ENCODE measurements at places on chromosomes 6 and 20.

GRCh38 chr20:45029884-45030283, 63.6 kb downstream of the STK4 start:
- ATAC-seq = no peak

DNA sequence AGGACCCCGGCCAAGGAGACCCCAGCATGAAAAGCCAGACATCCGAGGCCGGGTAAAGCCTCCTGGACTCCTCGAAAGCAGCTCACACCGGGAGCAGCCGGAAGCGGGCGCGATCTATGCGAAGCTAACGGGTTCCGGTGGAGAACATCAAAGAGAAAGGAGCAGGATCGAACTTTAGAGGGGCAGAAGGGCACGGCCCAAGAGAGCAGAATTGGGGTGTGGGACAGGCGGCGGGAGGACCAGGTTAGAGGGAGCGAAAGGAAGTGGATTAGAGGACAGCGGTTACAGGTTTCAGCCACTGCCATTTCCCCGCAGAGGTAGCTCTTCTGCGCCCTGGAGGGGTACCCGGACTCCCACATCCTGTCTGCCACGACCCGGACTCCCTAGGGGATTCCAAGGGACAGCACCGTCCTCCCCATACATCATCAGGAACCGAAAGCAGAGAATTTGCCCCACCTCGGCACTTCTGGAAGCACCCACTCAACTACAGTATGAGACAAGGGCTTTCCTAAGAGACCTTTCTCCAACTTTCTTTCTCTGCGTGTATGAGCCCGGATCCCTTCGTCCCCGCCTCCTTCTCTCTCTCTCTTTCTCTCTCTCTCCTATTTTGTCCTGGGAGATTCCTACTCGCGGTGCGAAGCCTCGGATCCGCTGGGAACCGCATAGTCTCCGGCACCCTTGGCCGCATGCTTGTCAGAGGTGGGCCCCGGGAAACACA, 507 bp upstream of the VGLL2 start:
- peak; percentile 69 for ATAC-seq

DNA sequence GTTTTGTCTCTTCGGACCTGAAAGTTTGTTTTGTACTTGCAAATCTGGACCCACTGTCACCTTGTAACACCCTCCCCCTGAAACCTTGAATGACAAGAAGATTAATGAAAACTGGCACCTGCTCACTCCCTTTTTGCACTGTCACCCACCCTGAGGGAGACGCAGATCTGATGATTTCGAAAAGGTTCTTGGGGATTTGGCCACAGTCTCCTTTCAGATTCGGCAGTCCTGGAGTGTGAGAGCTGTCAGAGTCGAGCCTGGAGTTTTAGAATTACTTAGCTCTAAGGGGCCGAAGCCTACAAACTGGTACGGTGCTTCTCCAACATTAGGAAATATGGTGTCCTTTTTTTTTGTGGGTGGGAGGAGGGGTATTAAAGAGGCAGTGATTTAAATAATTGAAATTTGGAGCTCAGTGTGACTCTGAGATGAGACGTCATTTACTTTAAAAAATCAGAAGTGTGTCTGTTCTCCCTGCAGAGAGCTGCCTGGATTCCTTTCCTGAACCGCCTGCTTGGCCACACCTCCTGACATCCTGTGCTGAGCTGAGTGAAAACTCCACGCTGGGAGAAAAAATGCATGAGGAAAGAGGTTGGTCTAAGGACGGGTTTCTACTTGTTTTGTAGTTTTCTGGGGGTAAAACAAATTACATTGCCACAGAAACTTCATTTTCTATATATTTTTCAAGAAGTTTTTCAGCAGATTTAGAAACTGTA, 447.0 kb upstream of the CDH4 start:
- ATAC-seq = no peak

DNA sequence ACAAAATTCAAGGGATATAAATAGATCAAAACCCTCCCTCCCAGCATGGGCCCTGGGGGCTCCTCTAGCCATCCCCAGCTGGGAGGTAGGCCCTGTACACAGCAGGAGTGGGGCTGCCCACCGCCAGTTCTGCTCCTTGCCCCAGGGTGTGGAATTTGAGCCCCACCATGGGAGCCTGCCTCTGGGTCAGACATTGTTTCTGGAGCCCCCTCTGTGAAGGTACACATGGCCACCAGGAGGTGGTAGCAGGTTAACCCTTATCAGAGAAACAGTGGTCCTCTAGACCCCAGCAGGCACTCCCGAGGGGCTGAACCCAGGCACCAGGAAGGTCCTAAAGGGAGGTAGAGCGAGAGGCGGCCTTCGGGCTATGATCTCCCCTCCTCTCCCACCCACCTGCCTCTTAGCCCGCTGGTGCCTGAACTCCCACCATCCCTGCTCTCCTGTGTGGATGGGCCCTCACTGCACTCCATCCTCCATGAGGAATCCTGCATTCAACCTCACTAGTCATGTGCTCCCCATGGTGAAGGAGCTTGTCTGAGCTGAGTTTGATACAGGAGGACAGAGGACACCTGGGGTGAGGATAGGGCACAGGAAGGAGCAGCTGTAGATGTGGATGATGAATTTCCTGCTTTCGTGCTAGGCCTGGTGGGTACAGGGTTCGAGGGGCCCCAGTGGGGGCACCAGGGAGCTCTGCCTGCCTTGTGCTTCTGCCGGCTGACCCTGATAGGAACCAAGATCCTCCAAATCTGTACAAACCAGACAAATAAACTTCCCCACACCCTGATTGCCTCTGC, 114.9 kb downstream of the GRM4 start:
- ATAC-seq = no peak

- ATAC-seq = peak; percentile 9
These were observed 887 bp upstream of the NSFL1C start for GRCh38 chr20:1467355-1468116.

DNA sequence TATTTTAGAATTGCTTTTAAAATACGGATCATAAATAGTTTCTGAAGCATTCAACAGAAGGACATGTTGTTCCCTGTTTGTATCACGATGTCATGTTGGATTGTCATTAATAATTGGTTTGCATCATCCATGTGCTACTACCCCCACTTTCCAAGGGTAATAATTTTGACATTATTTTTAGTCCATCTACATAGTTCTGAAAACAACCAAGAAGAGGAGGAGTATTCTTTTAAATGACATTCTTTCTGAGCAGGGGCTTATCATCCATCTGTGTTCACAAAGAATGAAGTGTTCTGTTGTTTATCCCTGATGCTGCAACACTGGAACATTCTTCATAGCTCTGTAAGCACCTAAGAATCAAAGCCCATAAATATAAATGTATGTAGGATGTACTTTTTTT, 151.0 kb upstream of the CITED2 start:
- ATAC-seq = no peak

- no peak for ATAC-seq
These were observed 338.1 kb downstream of the PLCB1 start for GRCh38 chr20:8470156-8470555.

GRCh38 chr20:62952373-62952967, at the start of gene SLC17A9:
SLC17A9 (plus strand) TSS chr20:62952709; CDS start chr20:62952831, 122 bp downstream.
- ATAC-seq = peak; percentile 76

DNA sequence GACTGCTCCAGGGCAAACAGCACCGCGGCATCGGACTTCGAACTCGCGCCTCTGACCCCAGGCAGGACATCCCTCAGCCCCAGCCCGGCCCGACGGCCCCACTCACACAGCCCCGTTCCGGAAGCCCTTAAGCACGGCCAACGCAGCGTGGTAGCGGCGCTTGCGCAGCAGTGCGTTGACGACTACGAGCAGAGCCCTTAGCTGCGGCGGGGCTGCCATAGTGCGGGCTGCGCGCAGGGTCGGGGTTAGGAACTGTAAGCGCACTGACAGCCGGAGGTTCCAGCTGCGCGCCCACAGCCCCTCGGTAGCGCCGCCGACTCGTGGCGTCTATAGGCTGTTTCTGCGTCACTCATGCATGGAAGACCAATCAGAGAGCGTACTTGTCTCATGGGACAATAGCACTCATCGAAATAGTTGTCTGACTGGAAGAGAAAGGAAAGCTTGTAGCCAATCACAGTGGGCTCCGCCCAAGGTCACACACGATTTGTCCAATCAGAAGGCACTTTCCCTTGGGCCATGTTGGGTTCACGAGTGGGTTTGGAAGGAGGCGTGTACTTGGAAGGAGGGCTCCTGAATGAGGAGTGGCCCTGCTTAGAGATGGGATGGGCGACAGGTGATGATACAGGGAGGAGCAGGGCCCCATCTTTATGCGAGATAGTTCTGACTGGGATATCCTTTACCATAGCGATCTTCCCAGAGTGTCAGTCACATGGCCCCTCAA, at the start of gene PXMP4:
Gene PXMP4 (minus strand): TSS at position 322 of the 721 bp plus-strand sequence. CDS start 103 bp downstream, at position 219.
- ATAC-seq = peak; percentile 99

GRCh38 chr20:21564127-21564773, 50.4 kb upstream of the NKX2-2 start:
- ATAC-seq = no peak

- peak; percentile 78 for ATAC-seq
These were observed 218.2 kb downstream of the OR2B2 start for GRCh38 chr6:27693766-27694546.

DNA sequence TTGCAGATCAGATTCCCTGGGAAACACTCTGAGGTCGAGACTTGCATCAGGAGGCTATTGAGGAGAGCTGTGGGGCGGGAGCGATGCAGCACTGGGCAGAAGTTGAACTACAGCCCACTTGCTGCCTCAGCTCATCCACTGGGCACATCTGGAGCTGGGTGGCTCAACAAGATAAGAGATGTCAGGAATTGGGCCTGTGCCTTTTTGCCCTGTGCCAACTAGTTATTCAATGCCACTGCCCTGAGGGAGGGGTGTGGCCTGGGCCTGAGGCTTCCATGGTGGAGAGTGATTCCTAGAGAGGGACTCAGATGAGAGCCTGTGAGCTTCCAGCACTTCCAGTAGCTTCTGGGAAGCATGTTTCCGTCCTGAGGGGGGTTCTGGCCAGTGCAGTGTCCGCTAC, 32.7 kb downstream of the BRPF3 start:
- ATAC-seq = no peak

GRCh38 chr6:104126315-104127005, 733.3 kb downstream of the HACE1 start:
- ATAC-seq = no peak

GRCh38 chr20:59117526-59117925, 46.1 kb upstream of the ZNF831 start:
- ATAC-seq = no peak

DNA sequence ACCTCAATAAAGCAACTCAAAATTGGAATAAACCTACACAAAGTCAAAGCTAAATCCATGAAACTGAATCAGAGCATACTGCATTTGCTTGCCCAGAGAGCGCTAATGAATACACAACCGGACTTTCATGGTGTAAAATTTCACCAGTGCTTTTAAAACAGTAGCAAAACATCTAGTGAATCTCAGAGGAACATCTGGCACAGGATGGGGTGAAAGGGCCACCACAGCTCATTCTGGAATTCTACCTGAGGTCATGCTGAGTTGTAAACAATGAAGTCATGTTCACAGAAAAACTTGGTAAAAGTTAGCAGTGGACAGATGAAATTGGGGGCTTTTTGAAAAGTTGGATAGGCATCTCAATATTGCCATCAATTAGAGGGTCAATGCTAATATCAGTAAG, 125.6 kb upstream of the STXBP5 start:
- no peak for ATAC-seq

GRCh38 chr6:95244751-95245150, 332.6 kb upstream of the MANEA start:
- no peak for ATAC-seq

DNA sequence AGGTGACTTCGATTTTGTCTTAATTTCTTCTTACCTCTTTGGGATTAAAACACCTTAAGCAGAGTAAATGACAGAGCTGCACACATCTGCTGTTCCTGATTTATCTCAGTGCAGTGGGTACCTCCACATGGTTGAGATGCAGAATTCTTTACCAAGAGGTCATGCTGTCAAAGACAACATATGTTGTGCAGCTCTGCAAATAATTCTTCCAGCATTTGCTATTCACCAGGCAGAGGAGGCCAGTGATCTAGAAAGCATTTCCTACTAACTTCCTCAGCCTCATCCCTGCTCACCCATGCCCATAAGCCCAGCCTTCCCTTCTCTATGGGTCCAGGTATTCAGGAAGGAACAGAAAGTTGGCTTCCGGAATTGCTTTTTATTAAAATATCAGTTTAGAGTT, 109.3 kb downstream of the THBS2 start:
- ATAC-seq = no peak

DNA sequence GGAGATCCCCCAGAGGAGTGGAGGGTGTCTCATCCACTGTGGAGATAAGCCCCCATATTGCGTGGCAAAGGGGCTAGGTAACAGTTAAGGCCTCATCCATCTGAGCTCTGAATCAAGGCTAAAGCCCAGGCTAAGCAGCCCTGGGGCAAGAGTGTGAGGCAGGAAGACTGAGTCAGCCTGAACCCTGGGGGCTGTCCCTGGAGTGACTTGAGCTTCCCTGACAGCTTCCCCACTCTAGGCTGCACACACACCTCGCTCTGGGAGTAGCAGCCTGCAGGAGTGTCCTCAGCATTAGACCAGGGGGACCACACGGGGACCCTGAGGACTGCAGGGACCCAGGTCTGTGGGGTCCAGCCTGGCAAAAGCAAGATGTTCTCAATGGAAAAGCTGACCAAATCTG, 27.9 kb downstream of the UBD start:
- ATAC-seq = no peak

- ATAC-seq = no peak
These were observed 731.3 kb upstream of the NRSN1 start for GRCh38 chr6:23394681-23395080.

- ATAC-seq = no peak
These were observed 262.2 kb upstream of the SULF2 start for GRCh38 chr20:48047447-48047846.

DNA sequence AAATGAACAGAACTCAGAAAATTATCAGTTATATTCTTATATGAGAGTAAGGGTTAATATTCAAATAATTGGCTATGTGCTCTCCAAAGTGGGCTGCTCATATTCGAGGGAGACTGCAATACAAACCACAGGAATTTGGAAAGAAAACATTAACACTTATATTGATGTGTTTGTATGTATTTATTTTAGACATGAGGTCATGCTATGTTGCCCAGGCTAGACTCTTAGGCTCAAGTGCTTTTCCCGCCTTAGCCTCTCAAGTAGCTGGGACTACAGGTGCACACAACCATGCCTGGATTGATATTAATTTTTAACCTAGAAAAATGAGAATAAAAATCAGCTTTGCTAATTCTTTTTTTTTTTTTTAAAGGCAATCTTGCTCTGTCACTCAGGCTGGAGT, 35.0 kb downstream of the BTBD9 start:
- ATAC-seq = no peak
